Fibroblast of skin of scalp (primary cell): ENCODE measurements at places on chromosomes 3 and 15.

- DNase-seq, result no peak
Measured at GRCh38 chr3:144317961-144318360, 346.3 kb downstream of the DIPK2A start.

DNA sequence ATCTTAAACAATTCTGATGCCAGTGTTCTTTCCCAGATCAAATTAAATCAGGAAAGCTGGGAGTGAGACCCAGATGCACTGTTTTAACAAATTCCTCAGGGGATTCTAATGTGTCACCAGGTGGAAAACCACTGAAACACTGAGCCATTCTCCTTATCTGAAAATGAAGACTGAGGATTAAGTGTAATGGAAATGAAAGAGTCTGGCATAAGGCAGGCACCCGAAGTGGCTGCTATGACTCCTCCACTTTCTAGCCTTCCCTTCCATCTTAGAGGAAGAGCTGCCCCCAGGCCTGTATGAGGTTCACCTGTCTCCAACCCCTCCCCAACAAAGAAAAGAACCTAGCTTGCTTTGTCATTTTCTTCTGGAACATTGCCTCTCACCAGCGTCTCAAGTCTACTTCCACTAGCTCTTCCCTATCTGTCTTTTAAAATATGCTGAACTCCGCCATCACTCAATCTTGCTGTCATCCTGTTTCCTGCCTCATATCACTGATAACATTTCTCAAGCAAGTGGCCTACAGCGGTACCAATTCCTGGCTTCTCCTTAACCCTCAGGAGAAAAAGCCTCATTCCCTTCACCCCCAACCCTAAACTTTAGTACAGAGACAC, 13.7 kb upstream of the ABHD2 start:
- no peak for DNase-seq

GRCh38 chr3:8509961-8510360, 8.3 kb downstream of the LMCD1 start:
- DNase-seq, result no peak

DNA sequence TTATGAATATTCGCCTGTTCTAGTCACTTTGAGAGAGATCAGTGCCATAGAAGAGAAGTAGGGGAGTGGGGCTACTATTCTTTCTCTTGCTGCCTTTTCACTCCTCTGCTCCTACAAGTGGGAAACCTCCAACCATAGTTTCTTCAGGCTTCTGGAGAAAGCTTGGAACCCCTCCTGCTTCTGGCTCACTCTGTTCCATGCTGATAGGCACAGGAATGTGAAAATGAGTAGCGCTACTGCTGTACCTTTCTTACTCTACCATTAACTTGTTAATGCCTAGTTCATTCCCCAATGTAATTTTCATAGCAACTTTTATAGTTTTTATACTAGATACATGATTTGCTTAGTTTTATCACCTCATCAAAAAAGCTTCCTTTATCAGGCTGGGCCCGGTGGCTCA, 26.7 kb upstream of the JMJD7 start:
- DNase-seq, result no peak
